ENCODE measurements at places on chromosomes 12 and 14.

- DNase-seq: no peak
Measured at GRCh38 chr14:35335388-35336092, 43.4 kb downstream of the PSMA6 start.

DNA sequence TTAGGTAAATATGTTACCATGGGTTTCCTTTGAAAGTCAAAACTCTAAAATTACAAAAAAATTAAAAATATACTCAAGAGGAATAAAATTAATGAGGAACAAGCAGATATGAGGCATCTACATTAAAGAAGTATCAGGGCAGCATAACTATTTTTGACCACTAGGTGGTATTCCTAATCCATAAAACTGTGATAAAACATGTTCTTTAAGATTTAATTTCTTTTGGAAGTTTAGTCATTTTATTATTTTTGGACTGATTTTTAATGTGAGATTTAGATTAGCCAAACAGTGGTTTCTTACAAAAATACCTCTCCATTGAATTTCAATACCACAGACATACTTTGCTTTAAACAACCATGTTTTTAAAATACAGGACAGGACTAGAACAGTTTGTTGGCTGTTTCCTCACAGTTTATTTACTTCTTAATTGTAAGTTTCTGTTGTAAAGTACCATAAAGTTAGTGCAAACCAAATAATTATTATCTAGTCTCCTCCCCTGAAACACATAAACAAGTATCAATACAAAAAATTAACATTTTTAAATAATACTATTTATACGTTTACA, 49.8 kb downstream of the NTS start:
- DNase-seq: no peak

GRCh38 chr14:56224229-56224628, 106.0 kb downstream of the PELI2 start:
- no peak for DNase-seq

- DNase-seq: no peak
Measured at GRCh38 chr14:51939755-51940301, 49.5 kb upstream of the RTRAF start.

DNA sequence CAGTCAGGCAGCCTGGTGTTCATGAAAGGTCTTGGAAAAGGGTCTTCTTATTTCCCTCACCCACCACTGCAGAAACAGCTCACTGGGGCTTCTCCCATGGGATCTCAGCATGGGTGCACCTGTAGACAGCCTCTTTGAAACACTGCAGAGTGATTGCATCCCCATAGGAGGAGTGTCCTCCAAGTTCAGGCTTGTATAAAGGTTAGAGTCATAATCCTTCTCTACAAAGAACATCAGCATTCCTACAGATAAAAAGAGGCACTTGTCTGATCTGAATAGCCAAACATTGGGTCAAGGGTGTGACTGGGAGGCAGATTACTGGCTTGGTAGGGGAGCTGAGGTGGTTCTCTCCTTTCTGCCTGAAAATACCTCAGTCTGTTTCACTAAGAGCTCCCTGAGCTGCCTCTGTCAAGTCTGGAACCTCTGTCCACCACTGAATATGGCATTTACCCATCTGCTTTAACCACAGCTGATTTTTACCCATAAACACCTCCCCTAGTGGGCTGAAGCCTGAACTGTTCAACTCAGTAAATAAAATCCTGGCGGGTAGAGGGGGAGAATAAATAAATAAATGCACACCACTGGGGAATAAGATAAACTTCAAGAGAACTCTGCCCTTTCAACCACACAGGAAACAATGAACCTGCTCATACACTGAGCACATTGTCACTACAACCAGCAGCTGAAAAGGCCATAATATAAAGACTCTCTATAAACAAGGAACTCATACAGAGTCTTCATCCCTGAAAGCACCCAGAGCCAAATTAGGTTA, 120.7 kb upstream of the SCAF11 start:
- DNase-seq: no peak

DNA sequence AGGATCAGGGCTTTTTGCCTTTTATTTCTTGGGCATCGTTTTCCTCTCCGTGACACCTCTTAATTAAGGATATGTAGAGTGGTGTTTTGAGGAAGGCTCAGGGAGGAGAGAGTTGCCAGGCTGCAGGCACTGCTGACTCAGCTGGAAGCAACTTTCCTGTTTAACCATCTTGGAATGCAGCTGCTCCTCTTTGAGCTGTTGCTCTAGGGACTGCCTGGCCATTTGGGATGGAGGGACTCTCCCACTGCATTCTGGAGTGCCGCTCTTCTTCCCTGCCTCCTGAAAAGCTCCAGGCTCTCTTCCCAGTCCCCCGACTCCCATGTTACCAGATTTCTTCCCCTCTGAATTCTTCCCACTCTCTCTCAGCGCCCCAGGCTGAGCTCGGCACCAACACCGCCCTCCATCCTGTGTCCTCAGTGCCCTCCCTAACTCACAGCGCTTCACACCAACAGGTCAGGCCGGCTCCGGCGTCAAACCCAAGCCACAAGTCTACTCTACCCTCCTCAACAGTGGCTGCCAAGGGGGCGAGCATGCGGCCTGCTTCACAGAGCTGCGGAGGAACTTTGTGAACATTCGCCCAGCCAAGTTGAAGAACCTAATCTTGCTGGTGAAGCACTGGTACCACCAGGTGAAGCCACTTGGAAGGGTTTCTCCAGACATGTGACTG, 5.9 kb downstream of the OAS3 start:
- no peak for DNase-seq

- DNase-seq: no peak
Measured at GRCh38 chr12:78473136-78473535, 391.4 kb upstream of the SYT1 start.

DNA sequence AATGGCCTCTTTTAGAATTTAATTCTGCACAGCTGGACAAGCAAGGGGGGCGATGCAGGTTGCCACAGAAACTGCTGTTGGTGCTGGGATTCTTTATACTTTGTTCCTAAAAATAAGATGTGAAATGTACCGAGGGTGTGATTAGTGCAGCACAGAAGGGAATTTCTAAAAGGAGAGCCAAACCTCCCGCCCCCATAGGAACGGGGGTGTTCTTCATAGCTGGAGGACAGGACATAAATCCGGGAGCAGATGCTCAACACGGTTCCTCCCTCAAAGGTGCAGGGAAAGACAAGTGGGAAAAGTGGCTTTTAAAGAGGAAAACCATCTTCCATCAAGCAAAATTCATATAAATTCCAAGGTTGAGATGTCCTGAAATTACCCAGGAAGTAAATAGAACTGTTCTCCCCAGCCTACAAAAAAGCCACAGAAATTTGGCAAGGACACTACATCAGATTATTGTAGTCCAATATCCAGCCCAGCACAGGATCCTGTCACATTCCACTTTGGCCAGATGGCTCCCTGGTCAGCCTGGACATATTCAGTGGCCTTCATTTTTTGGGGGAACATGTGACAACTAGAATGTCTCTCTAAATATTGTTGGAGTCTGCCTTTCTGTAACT, 51.4 kb upstream of the TMX1 start:
- no peak for DNase-seq

DNA sequence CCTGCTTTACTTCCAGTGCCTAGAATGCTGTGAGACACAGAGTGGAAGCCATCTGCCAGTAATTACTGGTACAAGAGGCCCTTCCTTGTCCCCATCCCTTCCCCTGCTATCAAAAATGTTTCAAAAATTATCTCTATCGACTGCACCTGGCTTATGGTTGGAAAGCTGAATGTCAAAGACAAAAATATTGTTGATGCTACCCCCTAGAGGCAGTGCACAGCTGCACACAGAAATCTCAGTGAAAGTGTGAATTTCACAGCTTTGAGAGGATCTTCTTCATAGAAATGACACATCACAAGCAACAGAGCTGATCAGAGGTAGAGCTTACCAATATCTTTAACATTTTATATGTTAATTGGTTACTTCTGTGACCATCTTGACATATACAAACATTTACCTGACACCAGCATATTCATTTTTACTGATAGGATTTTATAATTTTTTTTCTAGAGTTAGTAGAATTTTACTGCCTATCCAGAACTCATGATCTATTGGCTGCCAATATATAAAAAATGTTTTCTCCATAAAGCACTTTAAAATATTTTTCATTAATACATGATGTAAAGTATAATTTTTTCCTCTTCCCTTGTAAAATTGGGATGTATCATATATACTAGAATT, 138.0 kb downstream of the AACS start:
- DNase-seq: no peak

- no peak for DNase-seq
Measured at GRCh38 chr12:131129839-131130238, 176.1 kb downstream of the ADGRD1 start.

- DNase-seq: peak; percentile 40
Measured at GRCh38 chr12:112303004-112303403, 79.2 kb downstream of the HECTD4 start.

DNA sequence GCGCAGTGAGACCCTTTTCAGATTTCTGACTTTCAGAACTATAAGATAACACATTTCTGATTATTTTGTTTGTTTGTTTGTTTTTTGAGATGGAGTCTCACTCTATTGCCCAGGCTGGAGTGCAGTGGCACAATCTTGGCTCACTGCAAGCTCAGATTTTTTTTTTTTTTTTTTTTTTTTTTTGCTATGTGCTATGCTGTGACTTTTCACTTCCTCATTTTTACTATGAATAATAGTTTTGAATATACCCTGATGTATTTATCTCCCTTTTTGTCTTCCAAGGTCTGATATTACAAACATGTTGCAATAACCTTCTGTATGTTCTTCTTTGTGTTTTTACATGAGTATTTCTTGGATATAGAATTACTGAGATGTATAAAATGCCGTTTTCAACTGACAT, 658.7 kb upstream of the SEL1L start:
- DNase-seq: no peak

DNA sequence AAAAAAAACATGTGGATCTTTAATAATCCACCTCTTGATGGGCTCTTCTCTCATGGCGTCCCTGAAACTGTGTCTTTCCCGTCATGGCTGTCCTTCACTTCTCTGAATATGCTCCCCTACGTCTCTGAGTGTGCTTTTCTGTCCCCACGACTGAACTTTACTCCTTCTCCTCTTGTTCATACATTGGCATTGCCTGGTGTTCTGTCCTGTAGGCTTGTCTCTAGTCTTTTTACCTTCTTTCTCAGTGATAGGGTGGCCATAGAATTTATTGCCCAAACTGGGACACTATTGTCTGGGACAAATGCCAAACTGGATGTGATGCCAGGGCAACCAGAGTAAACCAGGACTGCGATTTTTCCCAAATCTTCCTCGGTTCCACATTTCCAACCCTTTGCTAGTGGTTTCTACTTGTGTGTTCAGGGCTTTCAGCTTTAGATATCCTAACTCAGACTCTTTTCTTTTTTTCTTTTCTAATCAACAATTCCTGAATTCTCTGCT, 202.2 kb downstream of the ATP23 start:
- DNase-seq: no peak

- no peak for DNase-seq
Measured at GRCh38 chr12:16358878-16359277, 11.4 kb downstream of the MGST1 start.

DNA sequence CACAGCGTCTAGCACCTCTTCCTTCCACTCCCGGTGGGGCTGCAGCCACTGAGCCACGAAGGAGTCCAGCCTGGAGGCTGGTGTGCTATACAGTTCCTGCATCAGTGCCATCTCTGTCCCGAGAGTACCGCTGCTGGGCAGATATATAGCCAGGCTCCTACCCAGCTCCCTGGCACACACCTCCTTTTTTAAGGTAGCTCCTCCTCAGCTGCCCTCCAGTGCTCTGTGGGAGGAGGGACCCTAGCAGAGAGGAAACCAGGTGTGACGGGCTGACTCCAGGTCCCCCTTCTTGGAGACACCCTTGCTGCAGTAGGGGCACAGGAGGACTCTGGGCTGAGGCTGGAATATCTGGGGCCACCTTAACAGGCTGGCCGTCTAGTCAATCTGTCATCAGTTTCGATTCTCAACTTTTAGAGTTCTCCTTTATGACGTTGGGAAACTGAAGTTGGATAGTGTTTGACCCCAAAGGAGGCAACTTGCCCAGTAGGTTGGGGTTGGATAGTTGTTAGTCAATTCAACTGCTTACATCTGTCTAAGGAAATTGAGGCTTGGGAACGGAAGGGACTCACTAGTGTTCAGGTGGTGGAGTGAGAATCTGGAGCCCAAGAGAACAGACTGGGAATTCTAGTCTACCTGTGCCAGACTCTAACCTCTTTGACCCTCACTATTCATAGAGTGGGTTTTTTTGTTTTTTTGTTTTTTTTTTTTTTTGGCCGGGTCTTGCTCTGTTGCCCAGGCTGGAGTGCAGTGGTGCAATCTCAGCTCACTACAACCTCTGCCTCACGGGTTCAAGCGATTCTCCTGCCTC, at the start of gene OASL:
TSS of gene OASL (minus strand) at position 386 of the 808 bp plus-strand sequence. CDS start at position 111, 275 bp downstream.
- DNase-seq: peak; percentile 36

DNA sequence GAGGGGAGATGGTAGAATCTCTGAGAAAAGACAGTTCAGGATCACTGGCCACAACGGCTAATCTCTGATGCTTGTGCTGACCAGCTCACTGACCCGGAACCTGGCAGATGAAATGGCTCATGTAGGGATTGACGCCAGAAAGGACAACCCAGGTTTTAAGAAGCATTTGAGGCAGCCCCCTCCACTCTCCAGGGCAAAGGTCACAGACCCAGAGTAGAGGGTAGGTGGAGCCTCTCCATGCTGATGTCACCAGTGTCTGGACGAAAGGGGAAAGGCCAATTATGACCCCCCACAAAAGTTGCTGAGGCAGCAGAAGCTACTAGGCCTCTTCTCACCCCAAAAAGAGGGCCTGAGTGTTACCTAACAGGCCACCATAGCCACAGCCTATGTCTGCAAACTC, 1.2 kb downstream of the METTL1 start:
- DNase-seq: no peak

- no peak for DNase-seq
Measured at GRCh38 chr12:70535896-70536374, 101.3 kb downstream of the PTPRB start.

DNA sequence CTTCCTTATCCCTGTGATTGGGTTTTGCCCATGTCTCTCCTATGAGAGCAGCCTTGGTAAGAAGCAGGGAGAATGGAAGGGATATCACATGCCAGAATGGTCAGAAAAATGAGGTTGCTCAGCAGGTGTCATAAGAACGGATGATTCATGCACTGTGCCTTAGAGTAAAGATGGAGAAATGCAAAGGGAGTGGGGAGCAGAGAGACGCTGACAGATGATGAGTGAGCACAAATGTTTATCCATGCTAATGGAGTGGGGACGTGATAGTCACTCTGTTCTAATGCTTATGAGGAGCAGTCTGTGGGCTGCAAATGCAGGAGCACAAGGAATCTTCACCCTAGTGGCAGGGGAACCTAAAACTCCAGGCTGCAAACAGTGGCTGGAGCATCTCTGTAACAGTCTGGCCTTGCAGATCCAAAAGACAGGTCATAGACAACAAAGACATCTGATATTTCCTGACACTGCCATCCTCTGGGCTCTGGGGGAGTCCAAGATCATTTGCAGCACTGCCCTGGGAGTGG, 243.2 kb downstream of the CACNA1C start:
- DNase-seq: no peak

- no peak for DNase-seq
Measured at GRCh38 chr12:125382926-125383325, 317.7 kb downstream of the AACS start.
